ENCODE measurements at places on chromosomes 12 and 14. TPM values are rescaled to one million over a fixed set of nuclear protein-coding genes. Genes with fewer than 3 reads are reported as not detected.

DNA sequence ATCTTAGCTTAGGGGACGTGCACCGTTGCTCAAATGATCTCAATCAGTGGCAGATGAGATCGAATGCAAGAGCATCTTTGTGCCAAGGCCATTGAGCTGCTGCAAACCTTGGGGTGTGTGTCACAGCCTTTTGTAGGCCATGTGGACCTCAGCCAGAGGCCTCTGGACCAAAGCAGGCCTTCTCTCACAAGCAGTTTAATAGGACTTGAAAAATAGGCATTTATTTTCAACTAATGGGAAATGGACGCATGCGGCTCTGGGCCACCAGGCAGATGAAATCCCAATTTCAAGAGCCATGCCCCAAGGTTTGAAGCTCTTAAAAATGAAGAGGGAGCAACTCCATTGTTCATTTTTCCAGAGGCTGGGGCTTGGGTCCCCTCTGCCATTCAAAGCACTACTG is 87.3 kb downstream of the TTC7B start:
- H3K4me1 ChIP-seq, result no peaks in the 10 kb centered on the region
- H3K27me3 ChIP-seq, result no peaks in the 10 kb centered on the region
- no peak for DNase-seq
- H3K4me3 ChIP-seq, result no peak overlapping the region

PSMA3 gene
- 80.1 TPM for total RNA-seq

GPR84 gene
- total RNA-seq, result not detected

DNA sequence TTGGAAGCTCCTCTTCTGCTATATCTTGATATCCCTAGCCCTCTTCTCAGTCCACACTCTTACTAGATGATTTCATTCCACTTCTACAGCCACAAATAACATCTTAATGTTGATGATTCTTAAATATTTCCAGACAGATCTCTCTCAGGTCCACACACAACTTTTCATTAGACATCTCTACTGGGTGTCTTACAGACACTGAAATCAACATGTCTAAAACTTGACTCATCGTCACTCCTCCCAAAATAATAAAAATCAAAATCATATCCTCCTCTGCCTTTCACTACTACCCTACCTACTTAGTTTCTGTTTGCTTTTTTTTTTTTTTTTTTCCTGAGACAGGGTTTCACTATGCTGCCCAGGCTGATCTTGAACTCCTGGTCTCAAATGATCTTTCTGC is 11.9 kb downstream of the PRDM4 start:
- H3K27me3 ChIP-seq, result no peaks in the 10 kb centered on the region
- H3K4me1 ChIP-seq, result peaks cover 11% of the 10 kb centered on the region
- H3K27ac ChIP-seq, result peak overlapping the region; percentile 62
- H3K36me3 ChIP-seq, result peaks cover 12% of the 10 kb centered on the region
- H3K4me3 ChIP-seq, result no peak overlapping the region
- peak; percentile 31 for DNase-seq

AQP6 gene
- 0.17 TPM for total RNA-seq

- DNase-seq, result no peak
- no peak overlapping the region for H3K4me3 ChIP-seq
- H3K27ac ChIP-seq, result no peak overlapping the region
- H3K27me3 ChIP-seq, result no peaks in the 10 kb centered on the region
- H3K4me1 ChIP-seq, result no peaks in the 10 kb centered on the region
- H3K36me3 ChIP-seq, result no peaks in the 10 kb centered on the region
Measured at GRCh38 chr14:47194055-47194454, 481.4 kb downstream of the MDGA2 start.

TRHDE gene
- total RNA-seq, result 7.3 TPM

DNA sequence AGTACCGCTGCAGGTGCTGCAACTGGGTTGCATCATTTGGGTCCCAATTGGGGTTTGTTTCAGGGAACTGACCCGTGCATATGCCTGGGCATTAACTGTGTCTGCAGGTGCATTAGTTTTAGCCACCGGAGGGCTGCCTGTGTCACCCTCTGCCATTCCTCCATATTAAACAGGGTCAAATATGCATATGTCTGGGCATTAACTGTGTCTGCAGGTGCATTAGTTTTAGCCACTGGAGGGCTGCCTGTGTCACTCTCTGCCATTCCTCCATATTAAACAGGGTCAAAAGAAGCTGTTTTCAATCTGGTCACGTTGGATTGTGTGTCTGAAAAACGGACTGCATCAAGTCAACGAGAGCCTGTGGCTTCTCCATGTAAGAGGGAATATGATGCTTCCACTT is 1317.0 kb downstream of the TMEM121 start:
- DNase-seq, result no peak
- H3K27me3 ChIP-seq, result no peaks in the 10 kb centered on the region
- no peak overlapping the region for H3K4me3 ChIP-seq
- no peaks in the 10 kb centered on the region for H3K36me3 ChIP-seq
- H3K4me1 ChIP-seq, result no peaks in the 10 kb centered on the region
